ENCODE measurements at places on chromosomes 12 and 14.
A peak's percentile ranks its signal among the peaks of the same experiment; 100 is the strongest.

- DNase-seq: peak; percentile 28
These were observed 70.0 kb upstream of the VPS33A start for GRCh38 chr12:122336015-122336946.

GRCh38 chr14:43525658-43526057 is 981.4 kb downstream of the FSCB start:
- no peak for DNase-seq

GRCh38 chr14:84152452-84152851 is 1377.5 kb upstream of the FLRT2 start:
- no peak for DNase-seq

DNA sequence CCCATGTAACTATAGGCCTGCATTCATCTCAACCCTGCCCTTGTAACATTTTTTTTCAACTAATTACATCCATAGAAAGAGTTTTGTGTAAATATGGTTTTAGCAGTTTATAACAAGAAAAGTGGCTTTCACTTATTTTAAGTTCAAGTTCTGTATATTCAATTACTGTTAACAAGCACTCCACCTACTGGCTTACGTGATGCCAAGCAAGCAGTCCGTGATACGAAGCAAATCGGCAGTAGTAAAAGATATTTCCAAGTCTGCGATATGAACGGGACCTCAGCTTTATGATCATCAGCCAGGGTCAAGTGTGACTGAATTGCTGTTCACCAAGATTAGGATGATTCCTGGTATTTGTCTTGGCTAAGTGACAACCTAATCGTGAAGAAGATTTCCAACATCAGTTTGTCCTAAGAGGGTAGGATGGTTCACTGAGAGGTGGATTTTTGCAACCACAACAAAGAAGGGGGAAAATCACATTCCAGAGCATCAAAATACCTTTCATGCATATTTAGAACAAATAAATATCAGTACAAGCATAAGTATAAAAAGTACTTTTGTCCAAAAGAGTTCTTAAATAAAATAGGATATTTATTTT is 456.2 kb downstream of the FOXG1 start:
- DNase-seq: no peak

GRCh38 chr14:57009585-57010515 is 199.6 kb upstream of the OTX2 start:
- DNase-seq: no peak

DNA sequence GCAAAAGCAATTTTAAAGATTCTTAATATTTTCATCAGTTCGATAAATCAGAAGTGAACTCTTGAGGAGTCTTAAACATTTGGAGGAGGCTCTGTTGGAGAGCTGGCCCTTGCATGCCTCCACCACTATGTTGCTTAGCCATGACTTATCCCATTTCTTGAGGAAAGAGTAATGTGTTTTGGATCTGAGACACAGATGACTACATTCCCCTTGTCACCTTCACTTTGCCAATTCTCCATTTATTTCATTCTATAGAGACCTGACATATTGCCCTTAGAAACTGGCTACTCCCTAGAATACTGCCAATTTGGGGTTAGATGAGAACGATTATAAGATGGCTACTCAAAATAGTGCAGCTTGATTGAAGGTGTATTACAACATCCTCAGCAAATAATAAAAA is 157.4 kb upstream of the TMEM260 start:
- no peak for DNase-seq

DNA sequence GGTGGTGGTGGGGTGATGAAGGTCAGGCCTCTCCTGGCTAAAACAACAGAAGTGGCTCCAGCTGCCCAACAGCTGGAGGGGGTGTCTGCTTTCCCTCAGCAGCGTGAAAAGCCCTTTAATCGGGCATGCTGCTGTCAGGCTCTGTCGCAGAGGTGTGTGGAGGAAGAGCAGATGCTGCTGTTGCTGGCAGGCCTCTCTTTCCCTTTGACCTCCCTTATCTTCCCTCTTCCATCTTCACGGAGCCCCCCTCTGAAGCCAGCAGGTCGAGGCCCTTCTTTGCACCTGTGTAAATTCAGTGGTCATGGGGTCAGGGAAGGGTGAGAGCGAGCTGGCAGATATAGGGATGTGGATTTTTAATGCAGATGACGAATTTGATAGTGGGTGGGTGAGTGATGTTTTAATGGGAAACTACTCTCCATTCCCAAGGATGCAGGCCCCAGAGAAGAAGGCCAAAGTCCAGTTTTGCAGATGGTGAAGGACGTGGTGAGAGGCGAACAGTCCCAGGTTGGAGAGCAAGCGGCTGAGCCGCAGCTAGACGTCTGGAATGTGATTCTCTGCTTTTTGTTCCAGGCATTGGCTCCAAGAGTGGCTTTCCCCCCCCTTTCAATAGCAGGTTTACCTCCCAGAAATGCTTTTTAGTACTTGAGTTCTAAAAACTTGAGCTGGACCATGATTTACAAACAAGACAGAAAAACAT is 64.0 kb downstream of the SMOC1 start:
- DNase-seq: no peak

DNA sequence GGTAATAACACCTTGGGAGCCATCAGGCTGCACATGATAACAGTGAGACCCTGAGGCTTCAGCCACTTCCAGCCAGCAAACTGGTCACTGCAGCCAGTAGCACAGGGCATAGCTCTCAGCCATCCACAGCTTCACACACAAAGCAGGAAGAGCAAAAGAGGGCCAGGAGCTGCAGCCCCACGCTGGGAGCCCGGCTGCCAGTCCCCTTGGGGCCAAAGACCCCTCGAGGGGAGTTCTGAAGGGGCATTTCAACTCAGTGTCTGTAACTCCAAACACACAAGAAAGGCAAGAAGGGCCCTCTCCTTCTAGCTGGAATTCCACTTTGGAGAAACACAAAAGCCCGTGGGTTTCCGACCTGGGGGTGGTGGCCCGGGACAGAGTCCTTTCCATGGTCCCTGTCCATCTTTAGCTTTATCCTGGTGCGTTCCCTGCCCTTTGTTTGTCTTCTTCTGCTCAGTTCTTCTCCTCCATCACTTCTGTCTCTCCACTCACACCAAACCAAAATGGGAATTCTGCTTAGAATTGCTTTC is 151.8 kb upstream of the FKBP4 start:
- DNase-seq: no peak

DNA sequence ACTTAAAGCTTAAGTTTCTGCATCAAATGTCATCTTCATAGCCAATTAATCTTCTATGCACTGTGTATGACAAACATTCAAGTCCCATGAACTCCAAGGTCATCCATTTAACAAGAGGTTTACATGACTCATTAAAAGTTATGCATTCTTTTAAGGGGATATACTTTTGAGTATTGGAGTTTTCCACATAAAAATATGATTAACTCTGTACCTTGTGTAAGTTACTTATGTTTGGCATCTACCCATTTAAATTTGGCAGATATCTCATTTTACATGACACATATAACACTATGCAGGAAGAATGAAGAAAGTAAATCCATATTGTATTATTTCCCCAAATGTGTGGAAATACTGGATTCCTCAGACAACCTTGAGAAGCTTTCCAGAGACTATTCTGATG is 240.2 kb downstream of the PAX9 start:
- no peak for DNase-seq

GRCh38 chr12:6489449-6489848 is 3.6 kb downstream of the MRPL51 start:
- DNase-seq: no peak

- DNase-seq: no peak
These were observed 170.3 kb upstream of the ATP2B1 start for GRCh38 chr12:89878950-89879349.

- DNase-seq: peak; percentile 55
These were observed 6.5 kb downstream of the NFE2 start for GRCh38 chr12:54294152-54294952.

- no peak for DNase-seq
These were observed 54.4 kb downstream of the PELI2 start for GRCh38 chr14:56172571-56172971.

- no peak for DNase-seq
These were observed 36.3 kb upstream of the ALDH2 start for GRCh38 chr12:111730420-111730819.

- no peak for DNase-seq
These were observed 213.8 kb downstream of the SLC6A15 start for GRCh38 chr12:84698576-84699333.

GRCh38 chr14:74019408-74020137 is 424 bp downstream of the BBOF1 start:
- DNase-seq: no peak

DNA sequence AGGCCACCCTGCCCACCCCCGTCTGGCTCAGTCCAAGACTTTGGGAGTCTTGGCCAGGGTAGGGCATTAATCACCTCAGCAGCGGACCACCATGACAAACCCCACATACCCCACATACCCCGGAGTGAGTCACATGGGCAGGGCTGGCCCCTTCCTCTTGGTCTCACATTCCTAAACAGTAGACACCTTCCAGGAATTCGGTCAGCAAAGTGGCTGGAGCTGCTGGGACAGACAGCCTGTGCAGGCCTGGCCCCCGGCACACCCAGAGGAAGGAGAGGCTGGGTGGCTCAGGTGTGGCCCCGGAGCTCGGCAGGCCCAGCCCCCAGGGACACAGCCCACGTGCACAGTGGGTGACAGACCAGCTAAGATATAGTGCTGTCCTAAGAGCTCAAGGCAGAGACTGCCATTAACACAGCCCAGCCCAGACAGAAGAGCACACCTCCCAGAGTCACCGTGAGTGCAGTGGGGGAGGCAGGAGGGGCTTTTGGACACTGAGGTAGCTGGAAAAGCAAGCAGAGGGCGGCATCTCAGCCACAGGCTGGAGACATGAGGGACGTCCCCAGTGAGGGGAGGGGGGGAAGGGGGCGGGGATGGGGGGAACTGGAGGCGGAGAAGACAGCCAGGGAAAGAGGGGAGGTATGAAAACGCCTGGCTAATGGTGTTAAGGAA is 24.0 kb downstream of the CCDC85C start:
- DNase-seq: no peak

GRCh38 chr14:90384543-90384911 is 12.3 kb upstream of the CALM1 start:
- DNase-seq: no peak

DNA sequence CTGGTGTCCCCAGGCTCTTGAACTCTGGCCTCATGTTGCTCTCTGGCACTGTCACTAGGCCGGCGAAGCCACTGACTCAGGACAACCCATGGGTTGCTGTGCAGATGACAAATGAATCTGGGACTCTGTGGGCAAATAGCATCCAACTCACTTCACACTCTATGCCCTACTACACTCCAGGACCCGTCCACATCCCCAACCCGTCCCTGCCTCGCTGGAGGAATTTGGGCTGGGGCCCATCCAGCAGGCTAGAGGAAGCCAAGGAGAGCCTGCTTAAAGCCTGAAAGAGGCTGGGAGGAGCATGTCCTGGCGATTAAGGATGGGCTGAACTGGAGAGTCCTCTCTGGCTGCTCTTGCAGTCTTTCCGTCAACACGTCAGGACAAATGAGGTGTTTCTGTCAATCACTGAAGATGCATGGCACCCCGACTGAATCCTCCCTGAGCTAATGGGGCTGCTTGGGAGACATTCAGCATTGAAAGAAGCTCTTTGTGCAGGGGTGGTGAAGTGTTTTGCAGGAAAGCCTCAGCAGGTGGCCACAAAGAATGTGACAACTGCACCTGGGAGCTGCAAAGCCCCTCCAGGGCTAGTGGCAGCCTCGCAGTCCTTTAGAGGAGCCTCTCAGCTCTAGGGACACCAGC is 71.7 kb downstream of the ANO2 start:
- no peak for DNase-seq

DNA sequence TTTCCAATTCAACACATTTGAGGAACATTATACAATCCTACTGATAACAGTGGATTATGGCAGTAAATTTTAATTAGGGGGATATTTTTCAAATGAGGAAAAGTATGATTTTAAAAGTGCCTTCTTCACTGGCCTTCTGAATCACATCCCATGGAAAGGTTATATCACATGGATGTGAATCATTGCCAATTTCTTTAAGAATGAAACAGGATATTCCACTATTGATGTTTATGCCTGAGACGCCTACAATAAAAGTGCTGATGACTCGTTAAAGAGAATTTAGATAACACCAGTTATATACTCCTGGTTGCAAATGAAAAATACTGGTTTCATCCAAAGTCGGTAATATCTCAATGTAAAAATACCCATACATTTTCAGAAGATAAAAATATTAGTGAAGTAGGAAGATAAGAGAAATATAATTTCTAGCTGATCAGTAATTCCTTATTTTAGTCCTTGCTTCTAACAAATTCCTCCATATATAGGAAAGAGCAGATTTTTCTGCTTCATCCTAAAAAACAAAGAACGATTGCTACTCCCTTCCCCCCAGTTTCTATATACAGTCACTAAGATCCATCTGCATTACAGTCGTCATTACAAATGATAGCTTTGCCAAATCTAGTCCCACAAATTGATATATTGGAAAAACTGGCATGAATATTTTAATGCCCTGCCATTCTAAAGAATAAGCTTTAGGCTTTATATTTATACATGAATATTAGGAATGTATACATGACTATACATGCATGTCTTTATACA is 139.5 kb upstream of the SOX5 start:
- DNase-seq: no peak

- peak; percentile 27 for DNase-seq
These were observed 84.4 kb downstream of the VWF start for GRCh38 chr12:6039894-6040601.

- DNase-seq: no peak
These were observed 442.2 kb upstream of the CCDC196 start for GRCh38 chr14:66043921-66044320.

DNA sequence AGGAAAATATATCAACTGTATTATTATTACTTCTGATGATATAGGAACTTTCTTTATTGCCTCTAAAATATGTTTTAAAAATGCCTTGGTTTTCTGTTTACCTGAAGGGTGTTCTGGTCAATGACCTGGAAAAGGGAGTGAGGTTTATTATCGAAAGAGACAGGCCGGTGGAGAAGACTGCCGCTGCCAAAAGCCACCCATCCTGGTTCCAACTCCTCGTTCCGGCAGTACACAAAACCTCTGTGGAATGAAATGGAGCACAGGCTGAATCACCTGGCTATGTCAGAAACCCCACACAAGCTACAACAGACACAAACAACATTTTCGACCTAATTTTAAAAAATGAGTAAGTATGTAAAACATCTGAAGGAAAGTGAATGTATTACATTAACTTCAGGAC is 73.6 kb downstream of the HECTD4 start:
- no peak for DNase-seq

- no peak for DNase-seq
These were observed 3.4 kb upstream of the MYRFL start for GRCh38 chr12:69821456-69822159.

GRCh38 chr12:11689591-11690186 is 40.2 kb downstream of the ETV6 start:
- no peak for DNase-seq

DNA sequence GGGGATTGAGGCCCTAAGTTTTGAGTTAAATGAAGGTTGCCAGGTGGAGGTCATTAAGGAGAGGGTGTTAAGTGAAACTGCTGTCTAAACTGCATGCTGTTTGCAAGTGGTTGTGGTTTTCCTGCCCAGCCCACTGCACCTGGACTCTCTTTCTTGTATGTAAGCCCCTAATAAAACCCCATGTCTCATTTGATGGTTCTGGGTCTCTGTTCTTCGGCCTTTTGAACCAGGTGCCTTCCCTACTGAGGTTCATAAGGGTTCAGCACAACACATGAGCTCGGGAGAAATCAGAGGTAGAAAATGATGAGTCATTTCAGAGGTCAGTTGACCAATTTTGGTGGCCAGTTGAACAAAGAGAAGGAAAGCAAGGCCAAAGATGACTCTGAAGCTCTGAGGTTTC is 382.5 kb downstream of the RPS29 start:
- DNase-seq: no peak

Measured in stimulated activated CD4-positive, alpha-beta T cell treated with anti-CD3 and anti-CD28 coated beads, Interleukin-15, amount 100 ng/mL, for 48 hours (primary cell).